ENCODE measurements at places on chromosomes 2 and 18. TPM values are rescaled to one million over a fixed set of nuclear protein-coding genes. Genes with fewer than 3 reads are reported as not detected.

DNA sequence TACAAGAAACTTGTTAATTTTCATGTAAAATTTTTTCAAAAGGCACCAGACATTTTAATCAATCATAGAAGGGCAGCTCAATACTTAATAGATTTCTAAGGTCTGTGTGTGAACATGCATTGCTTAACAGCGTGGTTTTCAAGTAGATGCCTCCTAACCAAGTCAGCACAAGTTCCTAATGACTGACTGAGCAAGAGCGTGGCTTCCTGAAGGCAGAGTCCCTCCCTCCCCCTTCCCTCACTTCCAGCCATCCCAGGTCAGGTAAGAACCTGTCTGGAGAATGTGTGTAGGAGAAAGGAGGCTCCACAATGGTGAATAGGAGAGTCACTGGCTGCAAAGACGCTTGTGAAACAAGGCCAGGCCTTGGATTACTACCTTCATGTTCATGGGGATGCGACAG is 33.5 kb upstream of the DAPL1 start:
- DNase-seq, result no peak

DNA sequence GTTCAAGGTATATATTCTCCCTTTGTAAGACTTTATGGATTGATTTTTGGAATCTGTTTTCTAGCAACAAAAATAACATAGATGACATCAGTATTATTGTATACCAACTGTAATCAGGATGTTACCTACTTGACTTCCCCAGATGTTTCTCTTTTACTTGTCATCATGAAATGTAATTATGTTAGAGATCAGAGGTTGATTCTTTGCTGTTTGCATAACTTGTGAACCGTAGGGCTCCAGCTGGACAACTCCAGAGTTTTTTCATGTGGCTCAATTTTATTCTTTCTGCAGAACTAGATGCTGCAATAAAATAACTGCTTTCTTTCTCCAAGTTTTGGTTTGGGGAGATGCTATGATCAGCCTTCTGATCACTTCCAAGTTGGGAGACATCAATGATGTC is 58.1 kb downstream of the SPOPL start:
- no peak for DNase-seq

GRCh38 chr2:23624378-23624777 is 239.4 kb downstream of the KLHL29 start:
- DNase-seq, result no peak

- no peak for DNase-seq
Measured at GRCh38 chr2:216160786-216161185, 51.6 kb downstream of the XRCC5 start.

Gene ATRAID
- total RNA-seq, result 86.3 TPM

Gene SULT1C4
- total RNA-seq, result 8.0 TPM
